NCI-H1048 (cell line): ENCODE measurements at places on chromosomes 12 and 14.

GRCh38 chr12:52206304-52207040, 14.7 kb upstream of the KRT80 start:
- no peak for DNase-seq

DNA sequence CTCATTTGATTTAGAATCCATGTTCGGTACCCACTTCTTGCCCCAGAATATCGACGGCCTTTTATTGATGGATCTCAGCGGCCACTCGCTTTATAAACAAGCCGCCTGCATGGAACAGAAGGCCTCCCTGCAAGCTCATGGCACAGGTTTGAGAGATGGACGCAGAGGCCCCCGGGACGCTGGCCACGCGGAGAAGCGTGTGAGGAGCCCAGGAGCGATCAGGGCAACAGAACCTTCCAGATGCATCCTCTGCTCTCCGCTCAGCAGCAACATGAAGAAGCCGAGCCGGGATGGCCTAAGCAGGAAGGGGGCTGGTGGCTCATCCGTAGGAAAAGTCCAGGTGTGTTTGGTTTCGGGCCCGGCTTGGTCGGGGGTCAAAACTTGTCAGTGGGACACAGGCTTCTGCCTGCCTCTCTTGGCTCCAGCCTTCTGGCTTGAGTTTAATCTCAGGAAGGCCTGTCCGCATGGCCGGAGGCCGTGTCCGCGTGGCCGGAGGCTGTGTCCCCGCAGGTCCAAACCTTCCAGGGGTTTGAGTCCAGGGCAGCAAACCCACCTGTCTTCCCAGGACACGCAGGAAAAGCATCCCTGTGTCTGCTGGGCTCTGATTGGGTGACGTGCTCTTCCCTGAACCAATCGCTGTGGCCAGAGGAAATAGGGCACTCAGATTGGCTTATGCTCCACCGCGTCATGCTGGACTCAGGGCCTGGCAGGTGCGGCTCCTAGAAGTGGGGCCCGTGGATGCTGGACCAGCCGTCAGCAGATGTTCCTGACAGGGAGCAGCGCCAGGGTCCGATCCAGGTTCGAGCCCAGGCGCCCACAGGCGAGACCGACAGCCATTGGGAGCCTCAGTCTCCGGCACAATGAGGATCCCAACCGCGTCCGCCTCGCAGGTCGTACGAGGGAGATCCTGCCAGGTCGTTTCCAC, 65.0 kb downstream of the GALNT9 start:
- DNase-seq = no peak

GRCh38 chr12:113747017-113747416, 219.1 kb downstream of the RBM19 start:
- DNase-seq = no peak

- DNase-seq = no peak
Measured at GRCh38 chr12:106303202-106303820, 778 bp downstream of the TCP11L2 start.

DNA sequence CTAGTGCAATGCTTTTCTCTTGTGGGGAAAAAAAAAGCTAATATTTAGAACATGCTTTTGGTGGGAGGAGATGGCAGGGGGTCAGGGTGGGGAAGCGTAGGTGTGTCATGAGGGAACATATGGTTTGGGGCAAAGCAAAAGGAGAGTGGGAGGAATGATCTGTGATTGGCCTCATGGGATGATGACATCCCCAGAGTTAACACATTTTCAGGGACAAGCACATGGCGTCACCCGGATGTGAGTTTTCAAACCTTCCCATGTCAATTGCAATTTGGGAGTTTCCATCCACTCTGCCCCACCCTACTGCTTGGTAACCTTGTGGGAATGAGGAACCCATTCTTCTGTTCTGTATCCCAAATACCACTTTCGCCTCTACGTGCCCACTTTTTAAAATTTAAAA, 164.2 kb downstream of the SSPN start:
- DNase-seq = no peak

GRCh38 chr14:75993567-75994041, 8.0 kb downstream of the IFT43 start:
- DNase-seq = no peak
